ENCODE measurements at places on chromosomes 2 and 18.

DNA sequence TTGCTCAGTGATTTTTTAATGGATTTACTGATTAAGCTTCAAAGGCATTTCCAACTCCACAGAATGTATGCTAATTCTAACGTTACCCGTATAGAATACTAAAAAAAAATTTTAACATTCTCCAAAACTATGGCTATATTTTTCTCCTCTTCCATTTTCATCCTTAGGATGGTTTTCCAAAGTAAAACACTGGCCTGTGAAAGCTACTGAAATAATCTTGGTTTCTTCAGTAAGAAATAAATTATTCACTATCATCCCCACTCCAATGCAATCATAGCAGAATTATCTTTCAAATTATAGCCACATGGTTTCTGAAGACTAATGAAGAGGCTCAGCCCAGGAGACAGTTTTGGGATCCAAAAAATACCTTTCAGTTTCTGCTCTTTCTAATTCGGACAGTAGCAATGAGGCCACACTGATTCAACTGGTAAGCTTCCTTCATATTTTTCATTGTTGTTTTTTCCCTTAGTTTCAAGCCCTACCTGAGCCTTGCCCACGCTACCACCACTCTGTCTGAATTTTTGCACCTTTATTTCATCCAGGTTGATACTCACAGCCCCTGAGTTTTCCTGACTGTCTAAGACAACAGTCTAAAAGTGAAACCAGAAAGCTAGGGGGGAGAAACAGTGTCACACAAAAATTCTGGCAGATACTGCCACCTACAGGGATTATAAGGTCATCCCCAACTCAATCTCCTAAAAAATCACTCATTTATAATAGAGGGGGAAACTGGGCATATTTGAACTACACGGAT is 887.9 kb downstream of the NRXN1 start:
- no peak overlapping the region for H3K4me3 ChIP-seq
- H3K4me1 ChIP-seq, result no peaks in the 10 kb centered on the region
- no peak for DNase-seq
- H3K27me3 ChIP-seq, result no peaks in the 10 kb centered on the region
- no peaks in the 10 kb centered on the region for H3K36me3 ChIP-seq

GRCh38 chr2:86280191-86280667 is 57.2 kb downstream of the REEP1 start:
- no peak overlapping the region for H3K27ac ChIP-seq
- H3K36me3 ChIP-seq, result no peaks in the 10 kb centered on the region
- no peak for DNase-seq
- H3K4me1 ChIP-seq, result peaks cover 2% of the 10 kb centered on the region

- H3K27ac ChIP-seq, result no peak overlapping the region
- H3K4me3 ChIP-seq, result no peak overlapping the region
- no peaks in the 10 kb centered on the region for H3K27me3 ChIP-seq
- no peaks in the 10 kb centered on the region for H3K4me1 ChIP-seq
These were observed 178.8 kb downstream of the ACKR3 start for GRCh38 chr2:236748385-236748784.

GRCh38 chr2:37771600-37772088 is 100.2 kb upstream of the CDC42EP3 start:
- no peaks in the 10 kb centered on the region for H3K27me3 ChIP-seq
- no peak overlapping the region for H3K27ac ChIP-seq
- no peak for DNase-seq
- H3K4me1 ChIP-seq, result peaks cover 18% of the 10 kb centered on the region
- no peak overlapping the region for H3K4me3 ChIP-seq

GRCh38 chr18:13216711-13217465 is 1.7 kb upstream of the LDLRAD4 start:
- no peaks in the 10 kb centered on the region for H3K27me3 ChIP-seq
- DNase-seq, result no peak
- H3K27ac ChIP-seq, result peak overlapping the region; percentile 44
- peak overlapping the region; percentile 66 for H3K4me3 ChIP-seq
- H3K36me3 ChIP-seq, result no peaks in the 10 kb centered on the region

- H3K27ac ChIP-seq, result no peak overlapping the region
- no peaks in the 10 kb centered on the region for H3K4me1 ChIP-seq
- H3K36me3 ChIP-seq, result no peaks in the 10 kb centered on the region
- DNase-seq, result no peak
These were observed 80.3 kb downstream of the DYNAP start for GRCh38 chr18:54671291-54671881.

DNA sequence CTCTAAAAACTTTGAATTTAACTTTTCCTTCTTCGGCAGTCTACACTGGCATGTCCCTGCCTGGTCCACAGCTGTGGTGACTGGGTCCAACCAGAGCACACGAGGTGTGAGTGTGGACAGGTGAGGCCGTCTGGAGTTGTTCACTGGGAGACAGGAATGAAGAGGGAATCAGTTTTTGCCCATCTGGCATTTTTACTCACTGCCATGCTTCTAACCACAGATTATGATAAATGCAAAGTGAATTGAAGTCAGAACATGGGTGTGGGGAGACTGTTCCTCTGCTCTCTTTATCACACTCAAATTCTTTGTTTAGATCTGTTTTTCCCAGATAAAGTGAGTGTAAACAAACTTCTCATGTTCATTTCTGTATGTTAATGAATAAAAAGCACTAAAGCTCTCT is 54.7 kb upstream of the PIEZO2 start:
- no peaks in the 10 kb centered on the region for H3K27me3 ChIP-seq
- no peak for DNase-seq
- H3K36me3 ChIP-seq, result no peaks in the 10 kb centered on the region
- no peaks in the 10 kb centered on the region for H3K4me1 ChIP-seq
- no peak overlapping the region for H3K4me3 ChIP-seq

GRCh38 chr2:112304298-112304941 is 29.0 kb downstream of the ZC3H6 start:
- H3K4me1 ChIP-seq, result no peaks in the 10 kb centered on the region
- no peak for DNase-seq
- no peaks in the 10 kb centered on the region for H3K36me3 ChIP-seq

DNA sequence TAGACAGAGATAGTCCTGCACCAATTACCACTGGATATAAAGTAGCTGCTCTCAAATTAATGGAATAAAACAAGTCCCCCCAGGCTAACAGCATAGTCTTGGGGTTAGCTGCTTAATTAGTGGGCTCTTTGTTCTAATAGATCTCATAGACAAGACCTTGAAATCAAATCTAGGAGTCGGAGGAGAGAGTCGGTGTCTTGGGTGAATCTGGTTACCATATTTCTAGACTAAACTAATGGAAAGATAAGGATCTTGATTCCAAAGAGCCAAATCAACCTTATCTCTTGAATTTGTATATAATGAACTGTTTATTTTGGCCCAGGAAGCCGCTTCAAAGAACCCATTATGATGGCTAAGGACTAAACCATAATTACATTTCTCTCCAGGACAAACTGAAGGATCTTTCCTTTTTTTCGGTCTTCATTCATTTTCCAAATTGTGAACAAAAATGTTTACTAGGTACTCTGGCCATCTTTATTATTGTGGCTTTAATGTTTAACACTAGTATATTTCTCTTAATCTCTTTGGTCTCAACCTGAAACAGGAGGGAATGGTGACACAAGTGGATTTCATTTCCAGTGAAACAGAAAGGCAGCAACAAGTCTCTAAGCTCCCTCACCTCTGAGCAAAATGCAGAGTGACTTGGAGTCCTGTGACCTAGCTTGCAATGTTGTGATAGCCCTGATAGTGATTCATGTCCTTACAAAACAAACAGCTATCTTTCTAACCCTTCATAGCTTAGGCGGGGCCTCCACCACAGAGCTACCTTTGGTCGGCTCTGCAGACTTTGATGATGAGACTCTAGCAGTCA is 137.9 kb upstream of the PARD3B start:
- H3K27me3 ChIP-seq, result no peaks in the 10 kb centered on the region
- no peak overlapping the region for H3K4me3 ChIP-seq
- H3K4me1 ChIP-seq, result no peaks in the 10 kb centered on the region
- H3K27ac ChIP-seq, result no peak overlapping the region
- DNase-seq, result no peak

GRCh38 chr18:7896161-7896560 is 329.0 kb downstream of the PTPRM start:
- no peaks in the 10 kb centered on the region for H3K27me3 ChIP-seq
- H3K4me3 ChIP-seq, result no peak overlapping the region
- no peaks in the 10 kb centered on the region for H3K4me1 ChIP-seq
- H3K36me3 ChIP-seq, result no peaks in the 10 kb centered on the region
- no peak overlapping the region for H3K27ac ChIP-seq

- no peaks in the 10 kb centered on the region for H3K4me1 ChIP-seq
- no peak for DNase-seq
- H3K27me3 ChIP-seq, result no peaks in the 10 kb centered on the region
- no peaks in the 10 kb centered on the region for H3K36me3 ChIP-seq
These were observed 555.4 kb downstream of the SLC4A3 start for GRCh38 chr2:220182790-220183189.

- H3K27ac ChIP-seq, result no peak overlapping the region
- no peak for DNase-seq
- H3K4me1 ChIP-seq, result no peaks in the 10 kb centered on the region
- no peaks in the 10 kb centered on the region for H3K36me3 ChIP-seq
These were observed 53.9 kb upstream of the CYTIP start for GRCh38 chr2:157497638-157498314.

GRCh38 chr2:224085246-224085645 is 46.2 kb upstream of the SERPINE2 start:
- H3K27ac ChIP-seq, result no peak overlapping the region
- DNase-seq, result no peak
- H3K4me1 ChIP-seq, result no peaks in the 10 kb centered on the region
- H3K27me3 ChIP-seq, result no peaks in the 10 kb centered on the region

- no peaks in the 10 kb centered on the region for H3K36me3 ChIP-seq
- H3K4me3 ChIP-seq, result no peak overlapping the region
- no peaks in the 10 kb centered on the region for H3K27me3 ChIP-seq
- H3K27ac ChIP-seq, result no peak overlapping the region
- DNase-seq, result no peak
These were observed 26.2 kb upstream of the MGAT5 start for GRCh38 chr2:134227666-134228065.

DNA sequence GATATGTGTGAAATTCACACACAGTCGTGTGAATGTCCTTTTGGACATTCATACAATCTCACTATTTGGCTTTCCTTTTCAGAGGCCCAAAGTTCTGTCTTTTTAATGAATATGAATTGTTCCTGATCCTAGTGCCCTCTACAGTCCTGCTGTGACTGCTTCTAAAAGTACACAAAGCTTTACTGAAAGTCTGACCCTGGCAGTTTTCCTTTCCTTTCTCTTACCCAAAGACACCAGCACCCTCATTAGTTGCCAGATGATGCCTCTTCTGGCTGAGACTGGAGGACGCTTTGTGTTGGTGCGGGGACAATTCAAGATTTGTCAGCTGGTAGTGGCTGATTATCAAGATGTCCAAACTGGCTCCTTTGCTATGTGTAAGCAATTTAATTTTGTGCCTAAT is 81.8 kb upstream of the CDCA7 start:
- DNase-seq, result no peak
- H3K27ac ChIP-seq, result no peak overlapping the region
- no peaks in the 10 kb centered on the region for H3K36me3 ChIP-seq
- H3K4me1 ChIP-seq, result no peaks in the 10 kb centered on the region
- no peaks in the 10 kb centered on the region for H3K27me3 ChIP-seq

DNA sequence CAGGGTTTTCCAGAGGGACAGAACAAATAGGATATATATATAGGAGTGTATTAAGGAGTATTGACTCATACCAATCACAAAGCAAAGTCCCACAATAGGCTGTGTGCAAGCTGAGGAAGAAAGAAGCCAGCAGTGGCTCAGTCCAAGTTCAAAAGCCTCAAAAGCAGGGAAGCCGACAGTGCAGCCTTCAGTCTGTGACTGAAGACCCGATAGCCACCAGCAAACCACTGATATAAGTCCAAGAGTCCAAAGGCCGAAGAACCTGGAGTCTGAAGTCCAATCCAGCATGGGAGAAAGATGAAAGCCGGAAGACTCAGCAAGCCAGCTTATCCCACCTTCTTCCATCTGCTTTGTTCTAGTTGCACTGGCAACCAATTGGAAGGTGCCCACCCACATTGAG is 39.0 kb upstream of the GPD2 start:
- no peak overlapping the region for H3K27ac ChIP-seq
- no peaks in the 10 kb centered on the region for H3K27me3 ChIP-seq
- H3K4me3 ChIP-seq, result no peak overlapping the region
- peaks cover 4% of the 10 kb centered on the region for H3K4me1 ChIP-seq
- DNase-seq, result no peak

DNA sequence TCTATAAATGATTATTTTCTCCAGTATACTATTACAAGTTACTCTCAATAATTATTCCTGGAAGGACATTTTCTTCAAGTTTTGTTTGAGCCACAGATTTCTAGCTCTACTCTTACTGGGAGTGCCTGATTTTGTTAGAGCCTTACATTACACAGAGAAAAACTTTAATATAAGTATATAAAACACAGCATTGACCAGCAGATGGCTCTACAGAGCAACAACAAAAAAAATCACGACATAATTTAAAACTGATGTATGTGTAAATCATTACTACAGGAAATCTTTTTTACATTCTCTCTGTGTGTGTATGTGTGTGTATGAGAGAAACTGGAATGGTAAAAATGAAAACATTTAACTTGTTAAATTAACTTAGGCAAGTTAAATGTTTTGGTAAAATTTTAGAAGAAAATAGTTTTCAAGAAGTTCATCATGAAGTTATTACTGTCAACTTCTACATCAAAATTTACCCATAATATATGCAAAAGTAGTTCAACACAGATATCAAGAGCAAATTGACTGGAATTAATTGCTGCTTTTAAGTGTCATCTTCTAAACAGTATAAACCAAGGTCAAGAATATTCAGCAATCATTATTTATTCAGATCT is 103.3 kb downstream of the MDH1 start:
- no peak overlapping the region for H3K27ac ChIP-seq
- H3K36me3 ChIP-seq, result no peaks in the 10 kb centered on the region
- no peak overlapping the region for H3K4me3 ChIP-seq
- no peak for DNase-seq
- no peaks in the 10 kb centered on the region for H3K27me3 ChIP-seq
- no peaks in the 10 kb centered on the region for H3K4me1 ChIP-seq

GRCh38 chr2:96584017-96584416 is 47.5 kb downstream of the ARID5A start:
- H3K27me3 ChIP-seq, result no peaks in the 10 kb centered on the region
- no peak overlapping the region for H3K4me3 ChIP-seq
- no peaks in the 10 kb centered on the region for H3K36me3 ChIP-seq

- H3K4me1 ChIP-seq, result no peaks in the 10 kb centered on the region
- no peaks in the 10 kb centered on the region for H3K36me3 ChIP-seq
- H3K4me3 ChIP-seq, result no peak overlapping the region
- no peak overlapping the region for H3K27ac ChIP-seq
These were observed 52.5 kb downstream of the CCDC74A start for GRCh38 chr2:131580187-131580586.

DNA sequence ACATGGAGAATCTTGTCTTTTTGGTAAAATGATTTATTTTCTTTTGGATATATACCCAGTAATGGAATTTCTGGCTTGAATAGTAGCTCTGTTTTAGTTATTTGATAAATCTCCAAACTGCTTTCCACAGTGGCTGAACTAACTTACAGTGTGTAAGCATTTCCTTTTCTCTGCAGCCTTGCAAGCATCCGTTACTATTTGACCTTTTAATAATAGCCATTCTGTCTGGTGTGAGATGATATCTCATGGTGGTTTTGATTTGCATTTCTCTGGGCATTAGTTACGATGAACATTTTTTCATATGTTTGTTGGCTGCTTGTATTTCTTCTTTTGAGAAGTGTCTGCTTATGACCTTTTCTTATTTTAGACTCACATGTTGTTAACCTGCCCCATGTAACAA is 190.2 kb downstream of the GALR1 start:
- no peak overlapping the region for H3K27ac ChIP-seq
- DNase-seq, result no peak
- no peaks in the 10 kb centered on the region for H3K36me3 ChIP-seq
- no peaks in the 10 kb centered on the region for H3K4me1 ChIP-seq
- H3K27me3 ChIP-seq, result no peaks in the 10 kb centered on the region
- H3K4me3 ChIP-seq, result no peak overlapping the region

GRCh38 chr2:68766376-68766845 is 31.8 kb downstream of the ARHGAP25 start:
- no peak for DNase-seq
- no peaks in the 10 kb centered on the region for H3K36me3 ChIP-seq
- no peak overlapping the region for H3K27ac ChIP-seq
- peaks cover 18% of the 10 kb centered on the region for H3K4me1 ChIP-seq
- H3K27me3 ChIP-seq, result no peaks in the 10 kb centered on the region
